ENCODE measurements at places on chromosomes 7 and 10. TPM values are rescaled to one million over a fixed set of nuclear protein-coding genes. Genes with fewer than 3 reads are reported as not detected.

The ACHE gene
- total RNA-seq = 0.40 TPM

The TPST1 gene
- total RNA-seq = 36.8 TPM

The PARD3 gene
- 47.1 TPM for total RNA-seq

The WEE2 gene
- not detected for total RNA-seq

The SPAG6 gene
- total RNA-seq = not detected

The FKBP9 gene
- 301 TPM for total RNA-seq

The HGF gene
- total RNA-seq = not detected

The FAM25C gene
- not detected for total RNA-seq

The ADCY1 gene
- 3.5 TPM for total RNA-seq

The RHOBTB1 gene
- 3.1 TPM for total RNA-seq

The EPO gene
- not detected for total RNA-seq

The SGCE gene
- 52.6 TPM for total RNA-seq

The CRTAC1 gene
- total RNA-seq = not detected

The CNOT4 gene
- 12.7 TPM for total RNA-seq

The ASB10 gene
- not detected for total RNA-seq

The SPDYE5 gene
- total RNA-seq = not detected

The SHLD2 gene
- 14.8 TPM for total RNA-seq

The SAP25 gene
- total RNA-seq = not detected

The SPDYE8 gene
- not detected for total RNA-seq

The IKZF5 gene
- total RNA-seq = 13.5 TPM

The CTTNBP2 gene
- 8.0 TPM for total RNA-seq

The ZPBP gene
- not detected for total RNA-seq

The TMEM254 gene
- total RNA-seq = 15.5 TPM

The DDX56 gene
- total RNA-seq = 51.3 TPM

The ECD gene
- 37.0 TPM for total RNA-seq

The URGCP gene
- 28.0 TPM for total RNA-seq
